ENCODE measurements at places on chromosomes 3 and 15.

GRCh38 chr3:11563159-11563864 lies 80.4 kb downstream of the VGLL4 start:
- DNase-seq = no peak

- no peak for DNase-seq
These were observed 41.7 kb downstream of the ARIH1 start for GRCh38 chr15:72515591-72516389.

DNA sequence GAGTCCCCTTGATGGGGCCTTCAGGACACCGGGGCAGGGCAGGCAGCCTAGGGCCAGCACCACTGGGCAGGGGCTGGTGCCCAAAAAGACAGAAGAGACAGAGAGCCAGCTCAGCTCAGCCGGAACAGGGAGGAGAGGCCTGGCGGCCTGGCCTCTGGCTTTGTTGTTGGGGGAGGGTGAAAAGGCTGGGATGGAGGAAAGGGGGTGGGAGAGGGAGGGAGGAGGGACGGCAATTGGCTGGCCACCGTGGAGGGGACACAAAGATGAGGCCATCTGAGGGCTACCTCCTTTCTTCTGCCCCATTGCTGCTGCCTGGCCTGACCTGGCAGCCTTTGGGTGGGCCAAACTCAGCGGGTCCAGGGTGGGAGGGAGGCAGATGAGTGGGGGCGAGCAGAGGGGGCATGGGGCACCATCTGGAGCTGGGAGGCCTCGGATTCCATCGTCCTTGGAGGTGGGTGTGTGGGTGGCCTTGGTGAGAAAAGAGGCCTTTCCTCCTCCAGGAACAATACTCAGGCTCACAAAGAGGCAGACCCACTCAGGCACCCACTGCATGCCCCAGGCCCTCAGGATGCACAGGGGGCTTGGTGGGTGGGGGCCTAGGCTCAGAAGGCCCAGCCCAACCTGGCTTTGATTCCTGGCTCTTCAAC lies 9.3 kb downstream of the EFCC1 start:
- DNase-seq = no peak

GRCh38 chr3:42980909-42981308 lies 1.8 kb downstream of the GASK1A start:
- DNase-seq = no peak

GRCh38 chr3:188822004-188822403 lies 349.8 kb upstream of the TPRG1 start:
- DNase-seq = no peak

Measured in CD4-positive, alpha-beta T cell treated with Interleukin-6 for 4 hours (primary cell).